ENCODE measurements at places on chromosomes 3 and 15.

- DNase-seq = no peak
Observed at GRCh38 chr15:57819646-57820045, 113.1 kb downstream of the POLR2M start.

- DNase-seq = no peak
Observed at GRCh38 chr3:122496508-122496907, 18.2 kb downstream of the KPNA1 start.

DNA sequence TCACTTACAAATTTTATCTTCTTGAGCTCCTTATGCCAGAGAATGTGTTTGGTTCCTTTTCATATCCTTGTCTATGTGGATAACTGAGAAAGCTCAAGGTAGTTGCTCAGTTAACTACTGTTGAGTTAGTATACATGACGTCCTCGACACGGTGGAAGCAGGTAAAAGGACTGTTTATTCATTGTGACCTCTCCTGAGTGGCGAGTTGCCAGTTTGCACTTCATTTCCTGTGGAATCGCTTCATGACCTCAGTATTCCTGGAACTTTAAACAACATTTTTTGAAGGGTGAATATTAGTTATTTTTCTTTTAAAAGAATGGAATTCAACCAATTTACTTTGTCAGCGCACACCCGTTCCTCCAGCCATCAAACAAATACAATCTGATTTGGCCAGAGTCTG lies 1.2 kb upstream of the TPRG1 start:
- DNase-seq = no peak

DNA sequence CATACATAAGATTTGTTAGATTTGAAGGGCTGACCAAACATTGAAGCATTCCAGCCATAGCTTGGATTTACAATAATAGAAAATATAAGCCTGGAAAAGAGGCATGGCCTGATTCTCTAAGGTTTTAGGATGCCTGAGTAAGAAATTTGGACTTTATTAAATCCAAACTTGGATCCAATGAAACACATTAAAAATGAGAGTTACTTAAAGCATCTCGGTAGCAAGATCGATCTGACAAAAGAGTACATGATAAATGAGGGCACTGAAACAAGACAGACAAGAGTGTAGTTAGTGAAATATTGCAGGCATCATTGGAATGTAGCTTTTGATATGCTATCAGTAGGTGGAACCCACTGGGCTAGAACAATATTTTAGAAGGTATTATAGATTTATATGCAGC lies 855.7 kb upstream of the DPPA4 start:
- no peak for DNase-seq

GRCh38 chr15:90823455-90823974 lies 44.9 kb upstream of the FURIN start:
- DNase-seq = no peak

DNA sequence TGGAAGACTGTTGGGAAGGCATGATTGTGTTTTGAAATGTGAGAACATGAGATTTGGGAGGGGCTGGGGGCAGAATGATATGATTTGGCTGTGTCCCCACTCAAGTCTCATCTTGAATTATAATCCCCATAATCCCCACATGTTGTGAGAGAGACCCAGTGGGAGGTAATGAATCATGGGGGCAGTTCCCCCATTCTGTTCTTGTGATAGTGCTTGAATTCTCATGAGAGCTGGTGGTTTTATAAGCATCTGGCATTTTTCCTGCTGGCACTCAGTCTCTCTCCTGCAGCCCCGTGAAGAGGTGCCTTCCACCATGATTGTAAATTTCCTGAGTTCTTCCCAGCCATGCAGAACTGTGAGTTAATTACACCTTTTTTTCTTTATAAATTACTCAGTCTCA lies 430.5 kb downstream of the OTOL1 start:
- no peak for DNase-seq

DNA sequence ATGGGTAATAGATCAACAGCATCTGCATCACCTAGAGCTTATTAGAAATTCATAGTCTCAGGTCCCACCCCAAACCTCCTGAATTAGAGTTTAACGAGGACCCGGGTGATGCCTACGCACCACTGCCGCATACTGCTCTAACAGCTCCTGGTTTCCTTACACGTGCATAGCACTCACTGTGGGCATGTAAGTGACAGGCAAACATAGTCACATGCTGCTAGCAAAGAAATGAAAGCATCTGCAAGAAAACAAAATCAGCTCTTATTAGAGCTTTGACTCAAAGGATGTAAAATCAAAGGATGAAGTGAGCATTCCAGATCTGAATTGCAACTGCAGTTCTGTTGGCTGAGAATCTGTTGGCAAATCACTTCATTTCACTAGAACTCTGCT lies 19.1 kb upstream of the RIOX2 start:
- no peak for DNase-seq

DNA sequence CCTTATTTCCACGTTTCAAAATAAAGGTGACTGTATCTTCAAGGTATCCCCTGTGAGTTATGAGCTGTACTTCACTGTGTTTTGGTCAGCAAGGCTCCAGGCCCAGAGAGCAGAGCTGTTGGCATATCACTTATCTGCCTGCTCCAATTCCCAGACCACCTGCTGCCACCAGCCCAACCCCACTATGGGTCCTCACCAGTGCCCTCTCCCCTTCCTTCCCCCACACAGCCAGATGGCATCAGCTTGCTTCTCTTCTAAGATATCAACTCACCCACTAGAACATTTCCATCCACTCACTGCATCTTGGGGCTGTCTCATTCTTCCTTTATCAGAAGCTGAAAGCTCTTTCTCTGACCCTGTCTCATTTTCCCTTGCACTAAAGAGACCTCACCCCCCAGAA lies 136.9 kb upstream of the EIF1B start:
- DNase-seq = no peak

DNA sequence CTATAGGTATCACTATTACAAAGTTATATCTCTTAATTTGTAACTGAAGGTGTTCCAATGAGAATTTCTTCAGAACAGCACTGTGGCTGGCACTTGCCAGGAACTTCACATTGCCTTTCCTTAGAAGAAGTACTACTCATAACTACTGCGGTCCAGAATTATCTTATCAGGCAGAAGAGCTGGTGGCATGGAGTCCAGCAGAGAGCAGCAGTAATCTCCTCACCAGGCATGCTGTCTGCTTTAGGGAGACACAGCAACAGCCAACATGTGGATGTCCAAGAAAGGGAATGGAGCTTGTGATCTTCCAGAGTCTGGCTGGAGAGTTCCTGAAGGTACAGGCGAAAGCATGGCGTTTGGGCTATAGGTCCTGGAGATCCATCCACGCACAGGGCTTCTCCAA lies 919.7 kb upstream of the NR2F2 start:
- DNase-seq = no peak

DNA sequence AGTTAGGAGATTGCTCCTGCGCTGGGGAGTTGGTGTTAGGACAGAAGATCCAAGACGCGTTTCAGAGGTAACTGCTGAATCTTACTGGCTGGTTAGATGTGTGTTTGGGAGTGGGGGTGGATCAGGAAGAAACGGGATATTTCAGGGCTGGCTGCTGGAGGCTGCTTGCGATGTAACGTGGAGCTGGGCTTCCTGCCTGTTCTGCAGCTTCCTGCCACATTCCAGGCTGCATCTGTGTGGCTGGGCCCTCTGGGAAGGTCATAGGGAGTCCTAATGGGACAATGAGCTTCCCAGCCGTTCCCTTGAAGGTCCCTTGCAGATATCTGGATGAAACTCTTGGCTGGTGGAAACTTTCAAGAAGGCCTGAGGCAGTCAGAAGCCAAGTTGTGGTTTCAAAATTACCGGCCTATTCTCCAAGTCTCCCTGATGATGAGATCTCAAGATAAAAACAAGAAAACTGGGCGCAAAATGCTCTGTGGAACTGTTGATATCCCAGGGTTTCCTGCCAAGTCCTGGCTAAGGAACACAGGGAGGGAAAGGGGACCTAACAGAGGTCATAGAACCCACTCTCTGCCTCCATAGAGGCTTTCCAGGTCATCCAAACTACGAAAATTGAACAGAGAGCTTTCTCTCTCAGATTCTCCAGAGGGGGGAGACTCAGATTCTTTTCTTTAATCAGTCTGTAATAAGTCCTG lies 67.0 kb downstream of the NOX5 start:
- DNase-seq = no peak

Measured in glomerular endothelial cell (primary cell).